Stimulated activated CD4-positive, alpha-beta T cell treated with anti-CD3 and anti-CD28 coated beads, Interleukin-1b, Interleukin-23, amount 100 ng/mL, for 4 hours (primary cell): ENCODE measurements at places on chromosomes 7 and 10.

DNA sequence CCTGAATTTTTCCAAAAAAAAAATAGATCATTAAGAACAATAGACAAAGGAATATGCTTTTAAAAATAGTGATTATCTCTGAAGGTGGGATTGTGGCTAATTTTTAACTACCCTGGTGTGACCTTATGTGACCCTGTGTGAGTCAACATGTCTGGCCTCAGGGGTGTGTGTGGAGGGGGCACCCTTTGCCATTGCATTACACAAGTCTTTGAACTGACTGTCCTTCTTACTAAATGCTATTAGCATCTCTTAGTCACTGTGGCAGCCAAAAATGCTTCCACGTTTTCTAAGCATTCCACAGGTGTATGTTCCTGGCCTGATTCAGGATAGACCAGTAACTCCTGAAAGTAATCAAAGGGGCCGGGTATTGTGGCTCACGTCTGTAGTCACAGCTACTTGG lies 175.4 kb downstream of the MGMT start:
- no peak for DNase-seq

GRCh38 chr10:62352356-62352970 lies 21.7 kb upstream of the ZNF365 start:
- no peak for DNase-seq

GRCh38 chr10:78973901-78974616 lies 94.7 kb upstream of the ZMIZ1 start:
- DNase-seq: peak; percentile 51

DNA sequence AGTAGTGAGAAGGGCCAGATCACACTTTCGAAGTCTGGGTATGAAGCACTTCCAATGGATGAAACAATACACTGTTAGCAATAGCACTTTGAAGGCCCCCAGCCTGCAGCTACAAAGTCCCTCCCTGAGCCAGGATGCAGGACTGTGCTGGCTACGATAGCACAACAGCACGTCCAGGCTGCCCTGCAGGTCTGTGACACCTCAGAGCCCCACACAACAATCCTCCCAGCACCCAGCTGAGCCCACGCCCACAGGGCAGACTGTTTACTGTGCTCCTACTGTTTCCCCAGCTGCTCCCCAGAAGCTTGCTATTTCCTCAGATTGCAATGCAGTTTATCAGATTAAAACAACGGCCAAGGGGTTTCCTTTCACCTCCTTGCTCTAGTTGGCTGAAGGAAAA lies 71.4 kb downstream of the HTR5A start:
- no peak for DNase-seq

DNA sequence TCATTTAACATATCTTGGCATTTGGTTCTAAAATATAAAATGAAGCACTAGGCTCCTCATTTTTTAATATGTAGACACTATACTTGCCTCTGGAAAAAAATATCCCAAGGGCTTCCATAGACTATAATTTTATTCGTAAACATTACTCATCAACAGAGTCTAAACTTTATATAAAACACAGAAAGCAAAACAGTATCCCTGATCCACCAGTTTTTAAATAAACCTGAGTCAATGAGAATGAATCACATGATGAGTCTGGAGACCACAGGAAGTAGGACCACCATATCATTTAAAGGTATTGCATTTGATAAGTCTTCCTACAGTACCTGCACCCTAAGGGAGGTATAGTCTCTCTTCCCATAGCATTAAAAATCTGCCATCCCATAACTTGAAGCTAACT lies 228.0 kb downstream of the DGKI start:
- no peak for DNase-seq

DNA sequence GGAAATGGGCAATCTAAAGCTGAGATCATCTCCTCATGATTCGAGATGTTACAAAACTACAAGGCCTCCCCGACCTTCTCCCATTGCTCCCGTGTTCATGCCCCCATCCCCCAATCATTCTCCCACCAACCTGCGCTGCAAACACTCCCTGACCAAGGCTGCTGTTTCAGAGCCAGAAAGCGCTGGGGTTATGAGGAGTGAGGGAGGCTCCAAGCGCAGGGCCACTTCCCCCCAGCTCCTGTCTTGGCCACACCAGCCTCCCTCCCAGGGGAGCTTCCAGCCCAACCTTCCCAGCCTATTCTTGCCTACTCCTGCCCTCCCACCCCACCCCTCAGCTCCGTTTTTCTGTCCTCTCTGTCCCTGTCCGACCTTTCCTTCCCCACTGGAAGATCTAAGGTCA lies 14.7 kb upstream of the NODAL start:
- DNase-seq: no peak

DNA sequence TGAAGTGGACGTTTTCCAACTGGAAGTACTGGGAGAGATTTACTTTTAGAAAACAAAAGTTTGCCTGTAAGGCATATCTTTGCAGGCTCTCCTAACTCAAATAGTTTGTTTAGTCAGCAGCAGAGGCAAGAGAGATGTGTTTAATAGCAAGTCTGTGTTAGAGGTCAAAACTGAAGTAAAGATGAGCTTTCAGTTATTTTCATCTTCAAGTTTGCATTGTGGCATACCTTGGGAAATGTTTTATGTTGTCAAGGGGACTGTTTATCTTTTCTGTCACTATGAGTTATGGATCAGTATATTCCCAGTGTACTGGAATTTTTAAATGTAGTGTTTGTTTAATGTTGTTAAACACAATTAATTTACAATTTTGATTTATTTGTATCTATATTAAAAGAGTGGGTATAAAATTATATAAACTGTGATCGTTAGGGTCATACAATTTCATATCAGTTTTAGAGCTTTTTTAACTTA lies 169.7 kb upstream of the PPP1R3A start:
- DNase-seq: no peak

- DNase-seq: no peak
Measured at GRCh38 chr10:91589015-91589657, 43.7 kb downstream of the PPP1R3C start.

- peak; percentile 81 for DNase-seq
Measured at GRCh38 chr10:35218339-35218955, 91.8 kb downstream of the CREM start.

DNA sequence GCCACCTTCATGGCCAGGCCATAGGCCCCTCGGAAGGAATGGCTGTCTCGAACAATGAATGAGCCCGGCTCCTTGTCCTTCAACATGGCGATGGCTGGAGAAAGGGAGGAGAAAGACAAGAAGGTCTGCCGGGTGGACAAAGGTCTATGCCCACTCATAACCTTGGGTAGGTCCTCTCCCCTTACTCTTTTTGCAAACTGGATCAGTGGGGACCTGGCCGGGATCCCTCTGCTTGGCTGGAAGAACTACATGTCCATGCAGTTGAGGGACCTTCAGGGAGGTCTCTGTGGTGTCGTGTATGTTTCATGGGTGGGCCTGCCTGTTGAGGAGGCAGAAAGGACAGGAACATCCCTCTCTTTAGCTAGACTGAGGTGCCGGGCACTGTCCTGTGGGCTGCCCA lies 284.8 kb downstream of the TNS3 start:
- no peak for DNase-seq

- no peak for DNase-seq
Measured at GRCh38 chr10:101567165-101568006, 20.7 kb downstream of the POLL start.

- DNase-seq: no peak
Measured at GRCh38 chr10:19119191-19119590, 70.6 kb downstream of the MALRD1 start.

GRCh38 chr10:88437411-88437810 lies 145.7 kb downstream of the RNLS start:
- DNase-seq: no peak

- DNase-seq: no peak
Measured at GRCh38 chr10:14017467-14017866, 313.3 kb downstream of the FRMD4A start.

DNA sequence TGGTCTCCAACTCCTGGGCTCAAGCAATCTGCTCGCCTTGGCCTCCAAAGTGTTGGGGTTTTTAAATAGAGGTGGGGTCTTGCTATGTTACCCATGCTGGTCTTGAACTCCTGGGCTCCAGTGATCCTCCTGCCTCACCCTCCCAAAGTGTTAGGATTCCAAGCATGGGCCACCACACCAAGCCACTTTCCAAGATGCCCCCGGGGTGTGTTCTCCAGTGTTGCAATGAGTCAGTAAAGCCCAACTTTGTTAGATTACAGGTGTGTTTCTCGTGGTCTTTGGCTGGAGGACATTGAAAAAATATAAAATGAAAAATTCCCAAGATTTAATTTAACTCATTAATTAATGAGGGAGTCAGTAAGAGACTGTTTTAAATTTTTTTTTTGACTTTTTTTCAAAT lies 29.2 kb downstream of the TACR2 start:
- no peak for DNase-seq

GRCh38 chr10:84256510-84257342 lies 11.9 kb downstream of the RGR start:
- peak; percentile 29 for DNase-seq

GRCh38 chr10:11705722-11706121 lies 36.5 kb upstream of the ECHDC3 start:
- no peak for DNase-seq

DNA sequence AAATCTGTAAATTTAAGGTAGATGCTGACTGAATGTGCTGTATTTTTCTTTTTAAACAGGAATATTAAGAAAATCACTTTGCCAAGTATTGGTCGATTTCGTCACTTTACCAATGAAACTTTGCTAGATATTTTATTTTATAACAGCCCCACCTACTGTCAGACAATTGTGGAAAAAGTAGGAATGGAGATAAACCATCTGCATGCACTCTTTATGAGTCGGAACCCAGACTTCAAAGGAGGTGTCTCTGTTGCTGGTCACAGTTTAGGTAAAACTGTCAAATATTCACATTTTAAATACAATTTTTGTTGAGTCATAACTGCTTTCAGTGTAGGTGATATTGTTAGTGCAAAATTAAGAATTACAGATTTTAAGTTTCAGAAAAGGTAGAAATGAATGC lies 25.2 kb downstream of the SEC23IP start:
- DNase-seq: no peak

- DNase-seq: no peak
Measured at GRCh38 chr7:106139265-106140251, 27.4 kb upstream of the SYPL1 start.

- no peak for DNase-seq
Measured at GRCh38 chr10:110324805-110325280, 20.1 kb upstream of the SMNDC1 start.

DNA sequence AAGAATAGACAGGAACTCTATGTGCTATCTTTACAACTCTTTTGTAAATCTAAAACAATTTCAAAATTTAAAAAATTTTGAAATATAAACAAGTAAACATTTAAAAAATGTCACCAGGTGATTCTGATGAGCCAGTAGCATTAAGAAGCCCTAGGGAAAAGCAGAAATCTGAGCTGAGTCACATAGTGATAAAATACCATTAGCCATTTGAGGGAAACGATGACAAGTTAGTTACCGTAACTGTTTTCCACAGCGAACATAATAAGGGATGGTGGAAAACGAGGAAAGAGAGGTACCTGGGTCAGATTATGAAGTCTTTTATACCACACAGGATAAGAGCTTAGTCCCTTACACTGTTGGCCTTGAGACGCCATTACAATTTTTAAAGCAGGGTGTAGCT lies 55.5 kb downstream of the PRR15 start:
- DNase-seq: no peak

GRCh38 chr7:77313085-77313484 lies 103.1 kb downstream of the GSAP start:
- DNase-seq: no peak

- no peak for DNase-seq
Measured at GRCh38 chr7:29345590-29345989, 151.0 kb downstream of the CHN2 start.

DNA sequence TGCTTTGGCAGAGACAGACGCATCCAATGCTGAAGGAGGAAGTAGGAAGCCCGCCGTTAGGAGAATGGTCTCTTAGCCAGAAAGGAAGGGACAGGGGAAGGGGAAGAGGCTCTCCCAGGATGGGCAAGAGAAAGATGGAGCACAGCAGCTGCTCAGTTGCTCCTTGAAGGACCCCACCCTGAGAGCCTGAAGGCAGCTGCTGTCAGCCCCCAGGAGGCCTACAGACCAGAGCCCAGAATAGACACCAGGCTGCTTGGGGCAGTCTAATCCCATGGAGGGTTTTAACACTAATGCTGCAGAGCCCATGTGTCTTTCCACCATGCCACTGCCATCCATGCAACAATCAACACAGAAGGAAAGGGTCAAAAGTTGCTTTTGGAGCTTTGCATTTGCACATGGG lies 3.5 kb upstream of the C7orf33 start:
- no peak for DNase-seq

DNA sequence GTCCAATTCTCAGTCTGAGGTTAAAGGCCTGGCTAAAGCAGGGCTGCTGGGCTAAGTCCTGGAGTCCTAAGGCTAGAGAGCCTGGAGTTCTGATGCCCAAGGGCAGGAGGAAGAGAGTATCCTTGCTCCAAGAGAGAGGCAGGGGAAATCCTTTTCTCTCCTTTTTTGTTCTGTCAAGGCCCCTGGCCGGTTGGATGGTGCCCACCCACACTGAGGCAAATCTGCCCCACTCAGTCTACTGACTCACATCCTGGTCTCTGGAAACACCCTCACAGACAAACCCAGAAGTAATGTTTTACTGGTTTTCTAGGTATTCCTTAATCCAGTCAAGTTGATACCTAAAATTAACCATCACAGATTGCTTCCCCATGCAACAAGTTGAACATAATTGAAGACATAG lies 23.0 kb downstream of the ZNF518A start:
- DNase-seq: no peak

DNA sequence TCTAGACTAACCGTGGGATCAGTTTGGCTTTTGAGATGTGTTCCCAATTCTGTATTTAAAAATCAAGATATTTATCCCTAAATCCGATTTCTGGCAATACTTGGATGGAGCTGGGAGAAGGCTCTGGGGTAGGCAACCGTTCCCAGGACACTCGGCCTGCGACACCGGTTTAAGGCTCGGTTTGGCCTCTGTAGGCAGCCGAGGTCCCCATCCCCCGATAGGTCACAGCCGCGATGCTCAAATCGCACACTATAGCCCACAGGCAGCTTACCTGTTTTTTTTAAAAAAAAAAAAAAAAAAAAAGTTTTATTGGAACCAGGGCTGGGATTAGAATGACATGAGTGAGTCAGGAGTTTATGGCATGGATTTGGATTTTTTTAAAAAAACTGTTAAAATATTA lies 729 bp upstream of the TAF3 start:
- DNase-seq: no peak
